Thyroid gland (tissue), 4 donors: ENCODE measurements at places on chromosomes 12 and 14. TPM values are rescaled to one million over a fixed set of nuclear protein-coding genes. Genes with fewer than 3 reads are reported as not detected.
A peak's percentile ranks its signal among the peaks of the same experiment; 100 is the strongest.

- no peak for DNase-seq
These were observed 190.9 kb upstream of the RASSF8 start for GRCh38 chr12:25767606-25768005.

GRCh38 chr14:61460718-61461611 is 139.6 kb downstream of the PRKCH start:
- no peak for DNase-seq

DNA sequence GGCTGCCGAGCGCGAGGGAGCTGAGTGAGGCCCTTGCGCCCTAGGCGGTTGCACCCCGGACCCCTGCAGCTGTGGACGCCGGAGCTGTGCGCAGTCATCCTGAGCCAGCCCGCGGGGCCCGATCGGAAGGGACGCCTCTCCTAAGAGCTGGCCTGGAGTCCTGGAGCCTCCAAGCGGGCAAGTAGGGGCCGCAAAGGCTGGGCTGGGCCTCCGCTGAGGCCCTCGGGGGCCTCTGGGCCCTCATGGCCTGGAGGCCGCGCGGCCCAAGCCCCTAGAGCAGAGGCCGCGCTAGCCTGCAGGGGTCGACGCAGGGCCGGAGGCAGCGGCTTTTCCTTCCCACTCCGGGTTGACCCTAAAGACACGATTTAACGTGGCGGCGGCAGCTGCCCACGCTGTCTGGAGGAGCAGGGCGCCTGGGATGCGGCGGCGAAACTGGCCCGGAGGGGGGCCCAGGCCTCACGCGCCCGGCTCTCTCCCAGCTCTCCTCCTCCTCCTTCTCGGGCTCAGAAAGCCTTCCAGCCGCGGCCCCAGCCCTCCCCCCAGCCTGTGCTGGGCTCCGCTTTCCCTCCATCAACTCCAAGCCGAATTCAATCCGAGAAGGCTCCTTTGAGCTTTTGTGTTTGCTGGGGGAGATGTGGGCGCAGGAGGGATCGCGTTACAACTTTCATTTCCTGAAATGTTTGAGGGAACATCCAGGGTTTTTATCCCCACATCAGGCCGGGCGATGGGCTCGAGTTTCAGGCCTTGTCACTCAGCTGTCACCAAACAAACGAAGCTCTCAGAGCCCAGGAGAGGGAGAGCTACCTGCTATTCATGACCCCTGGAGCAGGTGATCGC is 11.6 kb downstream of the SIX1 start:
- no peak for DNase-seq

GRCh38 chr12:10736463-10736862 is 13.3 kb upstream of the YBX3 start:
- DNase-seq: no peak

- DNase-seq: no peak
These were observed 225.8 kb upstream of the PLXNC1 start for GRCh38 chr12:93922583-93923006.

CCDC177 gene
- not detected for total RNA-seq

CD4 gene
- total RNA-seq: 4.3 TPM

GRCh38 chr12:70122804-70123203 is 120.4 kb upstream of the CNOT2 start:
- DNase-seq: no peak

GRCh38 chr14:104319491-104320241 is 181.3 kb downstream of the KIF26A start:
- peak; percentile 0 for DNase-seq

YY1 gene
- 56.3 TPM for total RNA-seq
